ENCODE measurements at places on chromosomes 4 and X. TPM values are rescaled to one million over a fixed set of nuclear protein-coding genes. Genes with fewer than 3 reads are reported as not detected.

DNA sequence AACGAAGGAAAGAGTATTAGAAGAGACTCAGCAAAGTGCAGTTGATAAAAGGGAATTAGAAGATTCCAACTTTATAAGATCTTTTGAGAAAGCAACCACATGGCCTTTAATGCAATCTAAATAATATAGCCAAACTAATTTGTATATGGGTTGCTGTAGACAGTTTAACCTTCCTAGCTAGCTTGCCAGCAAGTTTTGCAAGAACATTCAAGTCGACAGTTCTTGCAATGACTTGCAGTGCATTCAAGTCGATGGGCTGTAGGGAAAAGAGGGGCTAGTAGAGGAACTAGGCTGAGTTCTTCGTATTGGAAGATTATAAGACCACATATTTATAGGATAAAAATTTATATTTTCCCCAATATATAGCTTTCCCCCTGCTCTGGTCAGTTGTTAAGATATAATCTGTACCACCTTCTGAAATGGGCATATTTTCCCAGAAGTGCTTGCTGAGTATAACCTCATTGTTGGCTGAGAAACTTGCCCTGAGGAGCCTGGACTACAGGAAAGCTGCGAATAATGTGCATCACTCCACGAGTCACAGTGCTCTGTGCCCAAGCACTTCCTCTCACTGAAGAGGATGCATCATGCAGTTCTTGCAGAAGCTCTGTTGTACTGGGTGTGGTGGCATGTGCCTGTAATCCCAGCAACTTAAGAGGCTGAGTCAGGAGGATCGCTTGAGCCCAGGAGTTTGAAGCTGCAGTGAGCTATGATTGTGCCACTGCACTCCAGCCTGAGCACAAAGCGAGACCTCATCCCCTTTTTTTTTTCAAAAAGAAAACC lies 56.7 kb downstream of the DOCK11 start:
- no peak for DNase-seq

- DNase-seq, result no peak
Measured at GRCh38 chr4:15694431-15694830, 8.4 kb upstream of the BST1 start.

DNA sequence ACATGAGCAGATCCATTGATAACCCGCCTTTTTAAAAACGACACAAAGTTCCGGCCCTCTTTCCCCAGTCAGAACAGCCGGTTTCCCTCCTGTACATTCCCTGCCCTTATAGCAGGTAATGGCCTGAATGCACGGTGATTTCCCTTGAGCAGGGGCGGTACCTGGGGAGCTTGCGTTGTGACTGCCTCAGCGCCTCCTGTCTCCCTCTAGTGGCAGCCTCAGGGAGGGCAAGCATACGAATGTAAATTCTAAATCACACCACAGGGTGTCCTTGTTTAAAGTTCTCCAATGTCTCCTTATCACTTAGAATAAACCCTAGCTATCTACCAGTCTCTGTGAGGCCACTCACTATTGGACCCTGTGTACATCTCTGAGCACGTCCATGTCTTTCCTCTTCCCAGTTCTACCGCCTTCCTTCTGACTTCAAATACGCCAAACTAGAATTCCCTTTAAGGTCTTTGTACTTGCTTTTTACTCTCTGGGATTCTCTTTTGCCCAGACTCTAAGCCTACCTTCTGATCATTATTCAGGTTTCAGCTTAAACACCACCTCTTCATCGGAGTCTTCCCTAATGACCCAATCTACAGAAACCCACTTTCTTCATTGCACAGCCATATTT lies 18.4 kb upstream of the LDB2 start:
- DNase-seq, result no peak

- no peak for DNase-seq
Measured at GRCh38 chr4:83269256-83269655, 15.3 kb downstream of the COQ2 start.

GRCh38 chr4:66284991-66285451 lies 614.7 kb upstream of the EPHA5 start:
- DNase-seq, result no peak

DNA sequence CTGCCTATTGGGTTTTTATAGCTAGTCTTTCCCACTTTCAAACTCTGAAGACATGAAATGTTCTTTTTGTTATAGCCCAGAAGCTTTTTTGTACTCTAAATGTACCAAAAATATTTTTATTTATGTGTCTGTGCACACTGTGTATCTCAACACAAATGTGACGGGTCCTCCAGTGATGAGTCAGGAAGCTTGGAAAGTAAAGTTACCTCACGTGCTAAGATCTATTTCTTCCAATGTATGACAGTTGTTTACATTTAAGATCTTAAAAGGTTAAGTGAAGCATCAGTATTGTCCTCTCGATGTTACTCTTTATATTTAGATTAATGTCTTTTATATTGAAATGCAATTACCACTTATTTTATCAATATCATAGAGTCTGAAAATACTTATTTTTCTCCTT lies 29.1 kb upstream of the PRSS12 start:
- DNase-seq, result no peak

- peak; percentile 13 for DNase-seq
Measured at GRCh38 chr4:16608123-16608522, 290.3 kb downstream of the LDB2 start.

DNA sequence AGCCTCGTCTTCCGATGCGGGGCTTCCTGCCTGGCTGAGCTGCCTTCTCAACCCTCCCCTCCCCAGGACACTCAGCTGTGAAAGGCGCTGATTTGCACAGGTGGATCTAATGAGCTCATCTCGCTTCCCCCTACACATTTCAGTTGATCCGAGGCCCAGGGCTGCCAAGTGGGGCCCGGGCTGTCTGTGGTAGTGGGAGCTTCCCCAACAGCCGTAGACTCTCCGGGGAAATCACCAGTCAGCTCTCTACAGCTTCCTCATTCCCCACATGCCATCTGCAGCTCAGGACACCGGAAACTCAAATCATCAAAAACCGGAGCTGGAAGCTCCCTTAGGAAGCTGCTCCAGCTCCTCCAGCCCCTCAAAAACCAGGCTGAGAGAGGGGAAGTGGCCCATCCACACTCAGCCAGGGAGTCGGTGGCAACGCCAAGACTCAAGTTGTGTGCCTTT lies 56.2 kb downstream of the SMIM20 start:
- no peak for DNase-seq

GRCh38 chr4:126354784-126355183 lies 1040.0 kb downstream of the FAT4 start:
- no peak for DNase-seq

- no peak for DNase-seq
Measured at GRCh38 chrX:72159769-72160168, 21.8 kb upstream of the PIN4 start.

DNA sequence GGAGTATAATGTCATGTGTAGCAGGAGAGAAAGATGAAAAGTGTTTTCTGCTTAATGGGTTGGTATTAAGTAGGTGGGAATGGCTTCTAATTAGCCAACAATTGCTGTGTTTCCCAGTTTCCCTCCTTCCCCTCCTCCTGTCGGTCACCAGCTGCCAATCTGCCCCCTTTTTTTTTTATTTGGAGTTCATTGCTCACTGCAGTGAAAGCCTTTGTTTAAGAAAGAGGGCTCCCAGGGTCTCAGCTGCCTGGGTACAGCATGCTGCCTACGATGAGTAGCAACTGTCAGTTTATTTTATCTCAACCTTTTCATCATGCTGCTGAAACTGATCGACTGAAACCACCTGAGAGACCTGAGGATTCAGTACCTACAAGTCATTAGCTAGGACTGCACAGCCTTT lies 149.0 kb downstream of the POU4F2 start:
- no peak for DNase-seq

DNA sequence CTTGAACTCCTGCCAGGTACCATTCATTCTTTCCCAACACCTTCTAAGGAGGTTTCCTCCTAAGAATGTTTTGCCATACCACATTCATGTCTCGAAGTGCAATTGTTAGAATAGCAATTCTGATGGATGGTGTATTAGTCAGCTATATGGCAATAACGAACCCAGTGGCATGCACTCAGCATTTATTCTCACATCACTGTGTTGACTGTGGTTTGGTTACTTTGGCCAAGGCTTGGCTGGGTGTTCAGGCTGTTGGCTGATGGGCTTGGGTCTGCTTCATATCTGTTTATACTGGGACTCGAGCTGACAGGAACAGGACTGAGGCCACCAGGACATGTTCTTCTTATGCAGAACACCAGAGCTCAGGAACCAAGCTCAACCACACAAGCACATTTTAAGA lies 31.7 kb downstream of the PSAPL1 start:
- no peak for DNase-seq

DNA sequence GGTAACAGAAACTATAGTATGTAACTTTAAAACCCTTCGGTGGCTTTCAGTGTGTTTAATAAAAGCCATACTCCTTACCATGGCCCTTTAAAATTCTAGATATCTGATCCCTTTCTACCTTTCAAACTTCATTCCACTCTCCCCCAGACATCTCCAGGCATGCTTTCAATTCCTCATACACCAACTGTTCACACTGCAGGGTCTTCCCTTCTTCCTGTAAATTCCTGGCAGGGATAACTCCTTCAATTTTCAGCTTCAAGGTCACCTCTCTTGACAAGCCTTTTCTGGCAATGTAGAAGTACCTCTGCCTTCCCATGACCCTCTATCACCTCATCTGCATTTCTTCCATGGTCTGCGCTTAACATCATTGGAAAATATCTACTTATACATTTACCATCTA lies 60.8 kb downstream of the WDFY3 start:
- no peak for DNase-seq

GRCh38 chr4:138579146-138579545 lies 337.0 kb upstream of the SLC7A11 start:
- DNase-seq, result no peak

GRCh38 chr4:173990869-173991210 lies 292.6 kb downstream of the FBXO8 start:
- DNase-seq, result no peak

GRCh38 chrX:40300286-40300890 lies 202.6 kb upstream of the BCOR start:
- no peak for DNase-seq

GRCh38 chr4:1214101-1215095 lies 34.5 kb downstream of the CTBP1 start:
- no peak for DNase-seq

- no peak for DNase-seq
Measured at GRCh38 chr4:123352240-123352945, 44.2 kb upstream of the SPRY1 start.

GRCh38 chrX:100673397-100673953 lies 29.5 kb downstream of the SRPX2 start:
- no peak for DNase-seq

DNA sequence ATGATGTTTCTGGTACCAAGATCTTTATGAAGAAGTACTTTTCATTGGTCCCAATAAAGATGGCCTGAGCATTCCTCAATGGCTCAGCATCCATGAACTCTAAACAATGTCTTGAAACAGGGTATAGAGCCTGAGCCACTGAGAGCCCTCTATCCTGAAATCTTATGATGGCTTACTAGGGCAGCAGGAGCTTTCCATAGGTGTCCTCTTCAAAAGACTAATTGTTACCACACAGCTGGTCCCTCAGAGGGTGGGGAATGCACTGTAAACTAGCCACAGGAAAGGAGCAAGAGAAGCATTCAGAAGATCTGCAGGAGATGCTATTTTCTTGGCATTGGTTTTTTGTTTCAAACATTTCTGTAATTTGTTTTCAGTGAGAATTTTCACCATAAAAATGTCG lies 5.6 kb upstream of the BANK1 start:
- DNase-seq, result no peak

DNA sequence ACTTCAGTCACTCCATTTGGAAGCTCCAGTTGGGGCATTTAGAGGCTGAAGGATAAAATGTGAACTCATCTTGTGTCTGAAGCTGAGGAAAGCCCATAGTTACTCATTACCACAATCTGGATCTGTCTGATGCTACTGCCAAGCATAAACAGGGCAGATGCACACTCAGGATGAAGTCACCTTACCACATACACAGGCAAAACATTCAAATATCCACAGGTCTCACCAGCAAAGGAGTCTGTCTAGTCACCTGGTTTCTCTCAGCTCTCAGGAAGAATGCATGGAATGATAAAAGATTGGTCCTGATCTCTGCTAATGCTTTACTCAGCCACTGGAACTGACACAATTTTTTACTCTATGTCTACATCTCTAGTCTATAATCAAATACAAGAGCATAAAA lies 13.0 kb upstream of the ODAPH start:
- no peak for DNase-seq

GRCh38 chr4:73589261-73589847 lies 30.9 kb downstream of the RASSF6 start:
- no peak for DNase-seq

The SH3RF1 gene
- total RNA-seq, result 18.4 TPM

The L1CAM gene
- 0.11 TPM for total RNA-seq

The TMEM255A gene
- not detected for total RNA-seq

The CPZ gene
- not detected for total RNA-seq
